NCI-H187 treated with DMSO at 0.1 percent for 48 hours (cell line): ENCODE measurements at places on chromosomes 1 and 21.

DNA sequence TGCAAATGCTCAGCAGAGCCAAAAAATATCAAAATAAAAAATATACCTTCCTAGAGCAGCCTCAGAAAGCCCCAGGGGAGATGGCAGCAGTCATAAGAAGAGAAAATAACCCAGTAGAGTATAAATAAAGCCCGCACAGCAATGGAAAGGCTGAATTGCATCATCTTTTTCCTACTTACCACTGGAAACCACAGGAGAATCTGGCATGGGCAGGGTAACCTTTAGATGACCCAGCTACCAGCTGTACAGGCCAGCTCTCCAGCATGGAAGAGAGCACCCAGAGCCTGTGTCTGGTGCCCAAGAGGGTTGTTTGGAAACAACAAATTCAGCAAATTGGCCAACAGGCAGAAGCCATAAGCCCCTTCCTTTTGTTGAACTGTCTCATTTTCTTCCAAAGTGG is 253.1 kb downstream of the OMA1 start:
- no peak for DNase-seq

- DNase-seq, result no peak
Observed at GRCh38 chr1:67816506-67816905, 16.8 kb downstream of the GNG12 start.

GRCh38 chr1:97986041-97987005 is 65.5 kb upstream of the DPYD start:
- no peak for DNase-seq

GRCh38 chr1:188365874-188366273 is 1537.1 kb downstream of the PLA2G4A start:
- no peak for DNase-seq

GRCh38 chr1:144551543-144552424 is 40.9 kb upstream of the PPIAL4F start:
- DNase-seq, result no peak

- no peak for DNase-seq
Observed at GRCh38 chr1:229769809-229770208, 143.8 kb downstream of the URB2 start.

- no peak for DNase-seq
Observed at GRCh38 chr21:41186755-41187536, 19.0 kb downstream of the BACE2 start.

- DNase-seq, result no peak
Observed at GRCh38 chr1:81827942-81828341, 27.2 kb downstream of the ADGRL2 start.

DNA sequence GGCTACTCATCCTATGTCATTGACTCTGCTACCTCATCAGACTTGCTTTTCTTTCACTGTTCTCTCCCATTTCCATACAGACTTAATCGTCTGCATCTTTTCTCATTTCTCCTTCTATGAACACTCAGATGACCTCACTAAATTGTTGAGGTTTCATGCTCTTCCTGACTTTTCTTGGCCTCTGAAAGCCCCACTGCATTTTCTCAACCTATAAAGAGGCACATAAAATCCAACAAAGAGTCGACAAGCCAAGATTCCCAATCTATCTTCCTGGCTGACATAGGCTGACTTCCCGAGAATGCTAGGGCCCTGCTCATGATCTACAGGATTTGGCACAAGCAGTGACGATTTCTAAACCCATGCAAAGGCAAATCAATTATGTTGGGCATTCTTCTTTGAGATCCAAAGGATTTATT is 280.8 kb upstream of the DPYD start:
- DNase-seq, result no peak

DNA sequence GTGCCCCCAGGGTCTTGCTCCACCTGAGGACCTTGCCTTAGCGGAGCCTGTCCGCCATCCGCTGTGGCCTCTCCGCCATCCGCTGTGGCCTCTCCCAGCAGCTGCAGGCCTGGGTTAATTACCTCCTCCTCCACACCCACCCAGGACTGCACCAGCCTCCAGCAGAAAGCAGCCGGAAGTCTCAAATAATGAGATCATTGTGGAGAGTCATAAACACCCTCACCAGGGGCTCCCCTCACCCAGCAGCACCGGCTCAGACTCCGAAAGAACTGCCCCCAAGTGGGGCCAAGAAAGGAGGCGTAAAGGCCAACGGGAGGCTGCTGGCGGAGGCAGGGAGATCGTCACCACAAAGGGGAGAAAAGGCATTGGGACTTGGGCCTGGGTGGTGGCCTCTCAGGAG is 10.7 kb upstream of the GPR153 start:
- no peak for DNase-seq

GRCh38 chr21:25581582-25581981 is 25.7 kb downstream of the MRPL39 start:
- no peak for DNase-seq

GRCh38 chr21:33293811-33294216 is 27.6 kb downstream of the IL10RB start:
- no peak for DNase-seq

- no peak for DNase-seq
Observed at GRCh38 chr21:44282370-44282769, 3.3 kb upstream of the AIRE start.

- DNase-seq, result no peak
Observed at GRCh38 chr1:116262995-116263385, 110.1 kb upstream of the ATP1A1 start.

DNA sequence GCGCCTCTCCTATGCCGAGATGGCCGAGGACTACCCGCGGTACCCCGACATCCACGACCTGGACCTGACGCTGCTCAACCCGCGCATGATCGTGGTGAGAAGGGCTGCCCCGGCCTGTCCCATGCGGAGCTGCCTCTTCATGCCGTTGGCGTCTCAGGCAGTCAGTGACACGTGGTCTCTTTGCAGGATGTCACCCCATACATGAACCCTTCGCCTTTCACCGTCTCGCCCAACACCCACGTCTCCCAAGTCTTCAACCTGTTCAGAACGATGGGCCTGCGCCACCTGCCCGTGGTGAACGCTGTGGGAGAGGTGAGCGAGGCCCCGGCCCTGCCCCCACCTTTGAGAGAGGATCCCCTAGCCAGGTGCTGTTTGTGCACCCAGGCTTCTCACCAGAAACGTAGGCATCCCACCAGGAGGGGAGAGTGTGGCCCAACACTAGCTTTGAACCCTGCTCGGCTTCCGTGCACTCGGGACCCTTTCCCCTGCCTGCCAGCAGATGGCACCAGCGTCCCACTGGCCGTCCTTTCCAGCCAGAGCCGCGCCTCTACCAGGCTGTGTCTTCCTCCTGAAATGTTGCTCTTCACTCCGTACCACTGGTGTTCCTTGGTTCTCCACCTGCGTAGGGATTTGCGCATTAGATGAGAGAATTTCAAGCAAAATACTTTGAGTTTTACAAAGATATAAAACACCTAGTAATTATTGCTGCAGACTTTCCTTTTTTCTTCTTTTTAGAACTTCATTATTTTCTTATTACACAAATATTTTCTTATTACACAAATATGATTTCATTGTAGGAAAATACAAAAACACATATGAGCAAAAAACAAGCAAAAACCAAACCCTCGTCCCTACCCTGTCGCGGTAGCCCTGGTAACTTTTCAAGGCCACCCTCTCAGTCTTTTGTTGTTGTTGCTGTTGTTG is 9.0 kb downstream of the NPPA start:
- peak; percentile 5 for DNase-seq

DNA sequence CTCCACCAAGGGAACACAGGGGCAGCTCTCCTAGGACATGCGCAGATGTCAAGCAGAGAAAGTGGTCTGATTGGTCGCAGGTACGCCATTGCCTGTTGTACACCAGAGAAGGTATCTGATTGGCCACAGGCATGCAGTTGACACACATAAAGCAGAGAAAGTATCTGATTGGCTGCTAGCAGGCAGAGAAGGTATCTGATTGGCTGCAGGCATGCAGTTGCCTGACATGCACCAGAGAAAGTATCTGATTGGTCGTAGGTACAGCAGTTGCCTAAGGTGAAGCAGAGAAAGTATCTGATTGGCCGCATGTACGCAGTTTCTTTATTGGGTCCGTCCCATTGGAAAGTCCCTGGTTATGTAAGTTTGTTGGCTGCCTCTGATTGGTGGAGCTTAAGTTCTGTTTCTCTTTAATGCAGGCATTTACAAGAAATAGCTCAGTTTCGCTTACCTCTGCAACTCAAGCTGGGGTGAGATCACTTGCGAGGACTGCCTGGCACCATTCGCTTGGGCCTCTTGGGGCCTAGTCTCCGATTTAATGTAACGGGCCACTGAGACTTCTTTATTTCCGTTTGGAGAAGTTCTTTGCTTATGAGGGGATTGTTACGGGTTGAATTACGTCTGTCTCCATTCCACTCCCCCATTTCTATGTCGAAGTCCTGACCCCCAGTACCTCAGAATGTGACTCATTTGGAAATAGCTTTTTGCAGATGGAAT is 74.2 kb downstream of the SIK1 start:
- no peak for DNase-seq

GRCh38 chr1:197388801-197389200 is 120.7 kb downstream of the CRB1 start:
- no peak for DNase-seq

GRCh38 chr1:103416681-103417286 is 108.7 kb upstream of the RNPC3 start:
- no peak for DNase-seq

- no peak for DNase-seq
Observed at GRCh38 chr1:151606384-151606783, 5.5 kb upstream of the SNX27 start.

DNA sequence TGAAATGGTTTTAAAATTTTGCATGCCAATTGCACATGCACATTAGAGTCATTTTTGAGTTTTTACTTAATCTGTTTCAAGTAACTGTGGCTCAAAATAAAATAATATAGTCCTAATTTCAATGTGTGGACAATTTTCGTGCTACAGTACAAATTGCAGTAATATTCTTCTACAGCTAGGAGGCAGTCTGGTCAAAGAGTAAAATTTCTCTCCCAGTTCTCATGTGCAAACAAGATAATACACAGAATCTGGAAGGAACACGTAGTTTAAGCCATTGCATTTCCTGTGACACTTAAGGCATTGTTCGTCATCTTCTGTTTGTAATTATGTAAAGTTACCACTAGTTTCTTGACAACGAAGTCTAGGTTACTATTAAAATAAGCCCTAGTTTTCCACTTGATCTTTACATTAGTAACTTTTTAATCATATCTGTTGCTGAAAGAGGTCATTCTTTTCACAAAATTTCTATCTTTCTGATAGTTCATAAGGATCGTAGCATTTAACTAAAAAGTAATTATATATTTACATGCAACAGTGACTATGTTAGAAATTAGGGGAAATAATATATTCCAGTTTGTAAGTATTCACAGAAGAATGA is 28.9 kb downstream of the ODR4 start:
- DNase-seq, result no peak

DNA sequence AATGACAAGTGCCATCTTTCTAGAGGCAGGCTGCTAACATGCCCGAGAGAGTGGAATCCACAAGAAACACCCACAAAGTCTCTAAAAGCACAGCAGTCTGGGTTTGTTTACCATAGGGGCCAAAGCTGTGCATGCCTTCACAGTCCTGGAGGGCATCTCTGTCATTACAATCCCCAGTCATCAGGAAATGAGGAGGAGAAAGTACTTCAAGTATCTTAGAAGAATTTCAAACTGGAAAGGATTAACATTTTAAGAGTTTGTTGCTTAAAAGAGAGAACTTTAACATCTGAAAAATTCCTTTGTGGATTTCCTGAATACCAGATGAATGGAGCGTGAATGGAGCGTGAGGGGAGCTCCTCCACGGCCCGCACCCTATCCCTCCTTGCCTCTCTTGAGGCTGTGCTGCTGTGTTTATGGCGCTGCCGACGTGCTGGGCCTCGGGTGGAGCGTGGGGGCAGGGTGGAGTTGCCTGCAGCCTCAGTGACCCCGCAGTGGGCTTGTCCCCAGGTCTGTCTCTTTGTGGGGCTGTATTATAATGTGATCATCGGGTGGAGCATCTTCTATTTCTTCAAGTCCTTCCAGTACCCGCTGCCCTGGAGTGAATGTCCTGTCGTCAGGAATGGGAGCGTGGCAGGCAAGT is 23.3 kb downstream of the SLC6A17 start:
- no peak for DNase-seq

- DNase-seq, result no peak
Observed at GRCh38 chr1:218692808-218693207, 347.7 kb downstream of the TGFB2 start.

GRCh38 chr1:26010825-26011224 is 10.8 kb upstream of the EXTL1 start:
- peak; percentile 21 for DNase-seq

GRCh38 chr1:235628316-235629005 is 21.1 kb downstream of the GNG4 start:
- DNase-seq, result no peak

GRCh38 chr1:29875557-29876028 is 639.3 kb downstream of the PTPRU start:
- DNase-seq, result no peak

- no peak for DNase-seq
Observed at GRCh38 chr1:56920591-56921001, 45.2 kb downstream of the C8B start.

DNA sequence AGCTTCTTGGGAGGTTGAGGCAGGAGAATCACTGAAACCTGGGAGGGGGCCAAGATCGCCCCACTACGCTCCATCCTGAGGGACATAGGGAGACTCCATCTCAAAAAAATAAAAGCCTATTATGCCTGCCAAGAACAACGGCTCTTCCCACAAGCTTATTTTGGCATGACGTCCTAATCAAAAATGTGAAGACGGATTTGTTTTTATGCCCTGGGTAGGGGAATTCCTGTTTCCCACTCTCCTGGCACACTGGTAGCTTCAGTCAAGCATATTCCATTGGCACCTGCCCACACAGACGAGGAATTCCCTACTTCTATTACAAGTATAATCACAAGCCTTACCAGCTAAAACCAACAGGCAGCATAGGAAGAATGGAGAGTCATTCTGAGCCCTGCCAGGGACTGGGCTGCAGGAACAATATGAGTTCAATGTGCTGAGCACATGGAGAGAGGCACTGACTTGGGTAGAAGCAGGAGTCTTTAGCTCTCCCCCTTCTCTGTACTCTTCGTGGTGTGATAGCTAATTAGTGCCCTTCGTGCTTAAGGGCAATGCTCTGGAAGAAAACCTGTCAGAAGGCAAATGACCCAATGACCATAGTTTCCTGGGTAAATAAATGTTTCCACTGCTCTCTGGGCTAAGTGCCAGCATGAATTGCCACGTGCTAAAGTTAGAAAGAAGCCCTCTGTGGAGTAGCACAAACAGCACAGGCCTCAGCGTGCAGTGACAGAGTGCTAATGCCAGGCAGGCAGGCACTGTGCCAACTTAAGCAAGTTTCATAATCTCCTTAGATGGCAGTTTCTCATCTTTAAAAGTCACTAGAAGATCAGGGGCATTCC is 16.8 kb downstream of the TNFSF4 start:
- DNase-seq, result no peak

GRCh38 chr1:50697440-50698421 is 262.3 kb downstream of the FAF1 start:
- no peak for DNase-seq

DNA sequence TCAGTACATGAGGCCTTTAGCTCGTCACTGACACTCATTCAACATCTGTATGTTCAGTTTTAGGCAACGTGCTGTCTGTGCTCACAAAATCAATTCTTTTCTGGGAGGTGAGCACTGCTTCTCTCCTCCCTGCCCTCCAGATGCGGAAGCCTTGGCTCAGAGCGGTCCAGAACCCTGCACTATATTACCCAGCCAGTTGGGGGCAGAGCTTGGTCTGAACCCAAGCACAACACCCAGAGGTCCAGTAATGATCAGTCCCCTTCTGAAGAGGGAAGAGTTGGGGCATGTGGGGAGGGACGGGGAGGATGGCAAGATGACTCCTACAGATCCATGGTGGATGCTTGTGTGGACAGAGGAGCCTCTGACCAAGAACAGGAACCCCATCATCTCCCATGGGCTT is 5.6 kb upstream of the DSCAM start:
- no peak for DNase-seq

GRCh38 chr1:180975551-180975950 is 47.1 kb downstream of the STX6 start:
- no peak for DNase-seq

- no peak for DNase-seq
Observed at GRCh38 chr1:112878321-112878720, 77.7 kb downstream of the SLC16A1 start.
